ENCODE measurements at places on chromosomes 16 and 17. TPM values are rescaled to one million over a fixed set of nuclear protein-coding genes. Genes with fewer than 3 reads are reported as not detected.

- H3K4me3 ChIP-seq: no peak overlapping the region
- no peaks in the 10 kb centered on the region for H3K36me3 ChIP-seq
- H3K27ac ChIP-seq: peak overlapping the region; percentile 36
- H3K4me1 ChIP-seq: peaks cover 23% of the 10 kb centered on the region
- no peaks in the 10 kb centered on the region for H3K27me3 ChIP-seq
These were observed 55.3 kb downstream of the SKAP1 start for GRCh38 chr17:48374650-48375230.

DNA sequence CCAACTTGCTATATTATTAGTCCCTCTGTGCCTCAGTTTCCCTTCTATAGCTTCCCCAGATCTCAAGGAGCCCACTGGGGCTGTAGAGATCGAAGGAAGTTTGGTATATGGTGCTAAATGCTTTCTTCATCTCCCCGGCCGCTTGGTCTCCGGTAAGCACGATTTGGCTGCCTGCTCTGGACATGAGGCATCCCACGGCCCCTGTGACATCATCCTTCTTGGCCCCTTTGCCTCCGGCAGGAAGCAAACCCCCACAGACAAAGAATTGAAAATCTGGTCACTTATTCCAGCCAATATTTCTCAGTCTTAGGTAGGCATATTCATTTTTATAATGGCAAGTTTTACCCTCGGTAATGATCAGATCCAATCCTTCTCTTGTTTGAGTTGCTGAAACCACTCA is 65.8 kb downstream of the WSCD1 start:
- no peaks in the 10 kb centered on the region for H3K36me3 ChIP-seq
- no peaks in the 10 kb centered on the region for H3K27me3 ChIP-seq
- DNase-seq: no peak
- no peak overlapping the region for H3K4me3 ChIP-seq
- no peak overlapping the region for H3K27ac ChIP-seq

DNA sequence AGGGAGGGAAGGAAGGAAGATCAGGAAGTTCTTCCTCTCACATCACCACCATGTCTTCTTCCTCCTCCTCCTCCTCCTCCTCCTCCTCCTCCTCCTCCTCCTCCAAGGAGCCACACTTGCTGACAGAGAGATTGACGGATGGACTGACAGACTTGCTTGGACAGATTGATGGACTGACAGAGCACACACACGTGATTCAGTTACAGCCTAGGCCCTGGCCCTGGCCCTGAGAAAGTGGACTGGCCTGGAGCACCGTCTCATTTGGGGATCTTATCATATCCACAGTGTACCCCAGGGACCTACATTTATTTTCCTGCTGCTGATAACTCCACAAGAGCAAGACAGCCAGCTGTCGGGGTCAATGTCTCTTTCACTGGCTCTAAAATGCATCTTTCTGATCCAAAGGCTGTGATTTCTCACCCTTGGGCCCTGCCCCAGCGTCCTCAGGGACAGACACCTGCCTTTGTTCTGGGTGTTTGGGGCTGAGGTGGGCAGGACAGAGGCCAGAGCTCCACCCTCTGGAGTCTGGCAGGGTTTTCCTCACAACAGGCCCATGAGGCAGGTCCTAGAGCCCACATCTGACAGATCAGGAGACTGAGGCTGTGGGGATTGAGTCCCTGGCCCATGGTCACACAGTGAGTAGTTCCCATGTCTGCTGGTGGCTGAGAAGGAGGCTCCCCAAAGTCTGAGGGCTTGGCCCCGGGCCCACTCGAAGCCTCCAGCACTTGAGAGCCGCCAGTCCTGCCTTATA is 2.3 kb upstream of the P2RX1 start:
- H3K27ac ChIP-seq: no peak overlapping the region
- DNase-seq: no peak
- H3K27me3 ChIP-seq: no peaks in the 10 kb centered on the region
- H3K4me1 ChIP-seq: peaks cover 73% of the 10 kb centered on the region

DNA sequence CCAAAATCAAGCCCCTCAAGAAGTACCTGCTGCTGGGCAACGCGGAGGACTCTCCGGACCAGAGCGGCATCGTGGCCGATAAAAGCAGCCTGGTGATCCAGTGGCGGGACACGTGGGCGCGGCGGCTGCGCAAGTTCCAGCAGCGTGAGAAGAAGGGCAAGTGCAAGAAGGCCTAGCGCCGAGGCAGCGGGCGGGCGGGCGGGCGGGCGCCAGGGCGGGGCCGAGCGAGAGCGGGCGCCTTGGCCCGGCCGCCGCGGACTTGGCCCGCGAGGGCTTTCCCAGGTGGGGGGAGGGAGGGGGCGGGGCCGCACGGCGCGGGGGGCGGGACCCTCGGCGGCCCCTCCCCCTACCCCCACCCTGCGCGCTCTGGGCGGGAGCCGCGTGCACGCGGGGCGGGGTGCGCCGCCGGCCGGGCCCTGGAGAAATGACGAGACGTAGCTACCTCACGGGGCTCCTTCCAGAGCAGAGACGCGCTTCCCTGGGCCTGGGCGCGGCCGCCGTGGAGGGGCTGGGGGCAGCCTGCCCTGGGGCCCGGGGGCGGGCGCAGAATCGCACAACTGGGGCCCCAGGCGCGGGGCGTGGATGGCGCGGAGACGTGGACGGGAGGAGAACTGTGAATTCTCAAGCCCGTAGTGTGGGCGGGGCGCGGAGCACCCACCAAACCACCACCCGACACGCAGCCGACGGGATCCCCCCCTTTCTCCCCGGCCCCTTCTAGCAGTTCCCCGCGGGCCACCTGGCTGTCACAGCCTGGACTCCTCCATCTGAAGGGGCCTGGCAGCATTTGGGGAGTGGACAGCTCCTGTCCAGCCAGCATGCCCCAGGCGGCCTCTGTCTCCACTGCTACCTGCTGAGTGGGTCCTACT is 218.7 kb downstream of the NTN1 start:
- peak overlapping the region; percentile 59 for H3K4me3 ChIP-seq
- H3K27me3 ChIP-seq: peaks cover 20% of the 10 kb centered on the region
- H3K27ac ChIP-seq: no peak overlapping the region
- peaks cover 13% of the 10 kb centered on the region for H3K4me1 ChIP-seq

DNA sequence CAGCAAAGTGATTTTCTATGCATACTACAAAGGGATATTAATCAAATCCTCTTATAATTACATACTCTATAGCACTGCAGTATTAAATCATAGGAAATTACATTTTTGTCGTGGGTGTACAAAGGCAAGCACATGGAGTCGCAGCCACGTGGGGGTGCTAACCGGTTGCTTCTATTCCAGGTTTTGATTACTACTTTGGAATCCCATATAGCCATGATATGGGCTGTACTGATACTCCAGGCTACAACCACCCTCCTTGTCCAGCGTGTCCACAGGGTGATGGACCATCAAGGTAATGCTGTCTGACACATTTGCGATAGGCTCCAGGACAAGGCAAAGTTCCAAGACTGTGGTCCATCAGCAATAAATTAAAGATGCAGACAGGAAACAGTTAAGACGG is 60.1 kb downstream of the ARSG start:
- H3K27me3 ChIP-seq: peaks cover 12% of the 10 kb centered on the region
- H3K36me3 ChIP-seq: no peaks in the 10 kb centered on the region
- no peak overlapping the region for H3K4me3 ChIP-seq

GRCh38 chr17:34820922-34821321 is 140.3 kb downstream of the CCT6B start:
- H3K27ac ChIP-seq: no peak overlapping the region
- H3K4me1 ChIP-seq: no peaks in the 10 kb centered on the region
- no peaks in the 10 kb centered on the region for H3K36me3 ChIP-seq
- no peak overlapping the region for H3K4me3 ChIP-seq

DNA sequence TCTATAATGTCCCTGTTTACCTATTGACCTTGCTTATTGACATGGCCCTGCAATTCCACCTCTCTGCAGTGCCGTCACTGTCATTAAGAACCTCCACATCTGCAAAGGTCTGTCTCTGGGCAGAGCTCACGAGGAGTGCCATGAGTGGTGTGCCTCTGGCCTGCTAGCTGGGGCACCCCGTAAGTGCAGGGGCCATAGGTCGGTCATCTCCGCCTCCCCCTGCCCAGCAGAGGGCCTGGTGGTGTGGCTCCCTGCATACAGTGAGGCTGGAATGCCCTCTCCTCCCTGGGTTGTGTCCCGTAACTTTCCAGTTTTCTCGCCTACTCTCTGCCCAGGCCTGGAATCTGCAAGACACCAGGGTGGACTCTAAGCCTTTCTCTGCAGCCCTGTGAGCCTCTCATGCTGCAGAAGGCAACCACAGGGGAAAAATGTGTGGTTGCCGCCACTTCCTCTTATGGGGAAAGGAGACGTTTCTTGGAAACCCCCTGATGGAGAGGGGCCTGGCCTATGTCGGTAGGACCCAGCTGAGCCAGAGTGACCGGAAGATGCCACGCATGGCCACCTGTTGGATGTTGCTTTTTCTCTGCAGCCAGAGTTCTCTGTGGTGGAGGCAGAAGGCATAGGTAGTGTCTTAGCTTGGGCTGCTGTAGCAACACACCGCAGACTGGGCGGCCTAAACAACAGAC is 2.7 kb upstream of the SNX20 start:
- no peak overlapping the region for H3K4me3 ChIP-seq
- H3K27me3 ChIP-seq: no peaks in the 10 kb centered on the region
- peaks cover 69% of the 10 kb centered on the region for H3K4me1 ChIP-seq
- DNase-seq: peak; percentile 84

Gene DNASE1L2
- 1.1 TPM for total RNA-seq

Gene CCL13
- total RNA-seq: not detected

Gene SEZ6L2
- not detected for total RNA-seq

Gene CCL17
- total RNA-seq: not detected

All from B cell (primary cell).